Foreskin keratinocyte (primary cell): ENCODE measurements at places on chromosomes 13 and 19. TPM values are rescaled to one million over a fixed set of nuclear protein-coding genes. Genes with fewer than 3 reads are reported as not detected.

DNA sequence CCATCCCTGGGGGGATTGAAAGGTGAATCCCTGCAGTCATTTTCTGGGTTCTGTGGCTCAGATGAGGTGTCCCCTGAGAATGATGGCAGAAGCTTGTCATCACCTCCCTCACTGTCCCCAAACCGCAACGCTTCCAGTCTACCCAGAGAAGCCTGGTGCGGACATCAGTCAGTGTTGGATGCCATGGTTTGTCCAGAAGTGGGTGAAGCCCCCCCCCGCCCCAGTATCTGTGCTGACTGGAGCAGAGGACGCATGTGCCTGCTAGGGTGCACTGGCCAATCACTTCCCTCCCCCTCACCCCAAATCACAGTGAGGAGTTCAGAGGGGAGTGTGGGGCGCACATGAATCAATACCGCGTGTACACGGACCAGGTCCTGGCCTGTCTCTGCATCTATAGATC is 150.5 kb downstream of the TEX29 start:
- no peak for DNase-seq

GRCh38 chr13:100608906-100609305 is 20.3 kb upstream of the GGACT start:
- no peak for DNase-seq

DNA sequence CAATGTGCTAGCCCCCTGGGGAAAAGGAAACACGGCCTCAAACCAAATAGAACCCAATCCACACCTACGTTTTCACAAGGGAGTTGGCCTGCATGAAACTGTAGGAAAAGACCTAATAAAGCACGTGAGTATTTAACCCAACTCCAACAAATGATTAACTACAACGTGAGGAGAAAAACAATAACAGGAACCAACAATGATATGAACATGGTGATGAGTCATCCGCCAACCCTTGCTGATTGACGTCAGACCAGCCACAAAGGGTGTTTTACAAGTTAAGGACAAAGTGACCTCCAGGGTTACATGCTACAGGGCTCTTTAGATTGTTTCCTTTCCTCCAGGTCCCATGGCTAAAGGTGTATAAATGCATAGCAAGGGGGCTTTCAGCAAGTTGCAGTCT is 460.5 kb downstream of the COG6 start:
- DNase-seq = peak; percentile 86

DNA sequence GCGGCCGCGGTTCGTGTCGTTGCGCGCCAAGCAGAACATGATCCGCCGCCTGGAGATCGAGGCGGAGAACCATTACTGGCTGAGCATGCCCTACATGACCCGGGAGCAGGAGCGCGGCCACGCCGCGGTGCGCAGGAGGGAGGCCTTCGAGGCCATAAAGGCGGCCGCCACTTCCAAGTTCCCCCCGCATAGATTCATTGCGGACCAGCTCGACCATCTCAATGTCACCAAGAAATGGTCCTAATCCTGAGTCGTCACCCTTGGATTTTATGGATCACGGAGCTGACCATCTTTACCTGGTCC is 475 bp downstream of the MRPL57 start:
- DNase-seq = no peak

- DNase-seq = no peak
These were observed 26.5 kb upstream of the LSM14A start for GRCh38 chr19:34145741-34146202.

DNA sequence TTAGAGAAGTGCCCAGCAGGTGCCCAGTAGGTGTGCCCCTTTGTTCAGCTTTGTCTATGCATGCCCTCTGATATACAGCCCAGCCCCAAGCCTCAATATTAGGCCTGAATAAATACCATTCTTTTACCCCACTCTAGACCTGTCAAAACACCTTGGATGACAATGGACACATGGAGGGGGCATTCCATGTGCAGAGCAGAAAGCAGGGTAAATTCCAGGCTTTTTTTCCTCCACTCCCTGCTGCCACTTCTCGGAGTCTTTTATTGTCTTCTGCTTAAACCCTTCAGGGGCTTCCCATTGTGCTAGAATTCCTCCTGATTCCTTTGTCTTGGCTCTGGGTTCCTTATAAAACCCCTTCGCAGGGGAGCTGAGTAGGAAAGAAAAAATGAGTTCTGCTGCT is 5.8 kb upstream of the FRY start:
- no peak for DNase-seq

- no peak for DNase-seq
These were observed 18.9 kb downstream of the LRRC4B start for GRCh38 chr19:50549059-50549926.

GRCh38 chr13:113948034-113948742 is 25.7 kb downstream of the C13orf46 start:
- no peak for DNase-seq

DNA sequence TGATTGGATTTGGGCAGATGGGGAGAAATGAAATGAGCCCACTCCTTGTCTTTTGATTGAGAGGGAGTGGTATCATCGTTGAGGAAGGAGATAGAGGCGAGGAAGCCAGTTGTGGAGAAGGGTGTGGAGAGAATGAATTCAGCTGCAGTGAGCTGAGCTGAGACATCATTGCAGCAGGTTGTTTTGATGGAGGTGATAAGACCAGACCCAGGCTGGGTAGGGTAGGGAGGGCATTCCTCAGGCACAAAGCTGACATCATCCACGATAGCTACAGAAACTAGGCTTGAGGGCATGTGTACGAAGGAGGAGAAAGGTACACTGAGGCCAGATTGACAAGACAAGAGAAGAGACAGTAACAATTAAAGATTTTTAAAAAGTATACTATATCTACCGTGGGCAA is 1500.9 kb upstream of the SLC10A2 start:
- DNase-seq = no peak

Gene NBEA
- 0.03 and 0.07 TPM in 2 replicates for total RNA-seq

Gene LYPD5
- 2.3 and 4.0 TPM in 2 replicates for total RNA-seq

Gene MUC16
- total RNA-seq = not detected in 2 replicates

Gene CCL25
- total RNA-seq = not detected in 2 replicates

Gene COX6B1
- 440 and 488 TPM in 2 replicates for total RNA-seq
